ENCODE measurements at places on chromosomes 5 and 9. TPM values are rescaled to one million over a fixed set of nuclear protein-coding genes. Genes with fewer than 3 reads are reported as not detected.

GRCh38 chr5:43485406-43485805 lies 1.7 kb upstream of the TMEM267 start:
- H3K4me3 ChIP-seq: peak overlapping the region; percentile 10
- peaks cover 23% of the 10 kb centered on the region for H3K4me1 ChIP-seq
- H3K27ac ChIP-seq: peak overlapping the region; percentile 100
- no peaks in the 10 kb centered on the region for H3K27me3 ChIP-seq

GRCh38 chr9:70085241-70085640 lies 41.6 kb downstream of the MAMDC2 start:
- peaks cover 3% of the 10 kb centered on the region for H3K27me3 ChIP-seq
- no peaks in the 10 kb centered on the region for H3K36me3 ChIP-seq
- H3K4me3 ChIP-seq: no peak overlapping the region

- H3K4me3 ChIP-seq: no peak overlapping the region
- no peak for DNase-seq
- H3K27me3 ChIP-seq: peaks cover 3% of the 10 kb centered on the region
- no peak overlapping the region for H3K27ac ChIP-seq
- H3K36me3 ChIP-seq: no peaks in the 10 kb centered on the region
Observed at GRCh38 chr5:107364443-107365319, 306.1 kb downstream of the EFNA5 start.

- no peaks in the 10 kb centered on the region for H3K36me3 ChIP-seq
- DNase-seq: no peak
- no peak overlapping the region for H3K27ac ChIP-seq
- no peak overlapping the region for H3K4me3 ChIP-seq
- no peaks in the 10 kb centered on the region for H3K27me3 ChIP-seq
- H3K4me1 ChIP-seq: no peaks in the 10 kb centered on the region
Observed at GRCh38 chr5:56282216-56282615, 49.1 kb upstream of the ANKRD55 start.

GRCh38 chr9:96478829-96479371 lies 28.9 kb downstream of the HABP4 start:
- H3K4me3 ChIP-seq: no peak overlapping the region
- peaks cover 9% of the 10 kb centered on the region for H3K4me1 ChIP-seq
- H3K27ac ChIP-seq: peak overlapping the region; percentile 34

GRCh38 chr5:181261320-181262049 lies 542 bp upstream of the TRIM52 start:
- H3K27ac ChIP-seq: peak overlapping the region; percentile 97
- H3K4me3 ChIP-seq: peak overlapping the region; percentile 97
- no peaks in the 10 kb centered on the region for H3K27me3 ChIP-seq
- H3K36me3 ChIP-seq: peaks cover 36% of the 10 kb centered on the region

GRCh38 chr9:109072133-109072692 lies 47.5 kb downstream of the TMEM245 start:
- DNase-seq: peak; percentile 46
- H3K36me3 ChIP-seq: peaks cover 26% of the 10 kb centered on the region
- no peaks in the 10 kb centered on the region for H3K27me3 ChIP-seq
- peaks cover 5% of the 10 kb centered on the region for H3K4me1 ChIP-seq

DNA sequence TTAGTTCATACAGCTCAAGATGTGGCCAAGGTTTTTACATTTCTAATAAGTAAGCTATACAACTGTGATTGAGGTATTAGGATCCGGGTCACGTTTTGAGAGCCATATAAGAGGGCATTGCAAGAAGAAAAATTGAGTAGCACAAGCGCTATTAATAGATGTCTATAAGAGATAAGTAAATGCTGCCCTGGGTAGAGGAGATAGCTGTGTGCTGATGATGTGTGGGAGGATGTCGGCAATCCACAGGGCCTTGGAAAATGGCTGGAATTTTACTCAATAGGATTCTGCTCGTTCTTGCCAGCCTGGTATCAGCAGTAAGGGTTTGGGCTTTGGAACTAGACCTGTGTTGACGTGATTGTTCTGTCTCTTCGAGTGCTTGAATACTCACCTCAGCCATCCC lies 41.6 kb downstream of the CSF1R start:
- no peaks in the 10 kb centered on the region for H3K27me3 ChIP-seq
- peaks cover 19% of the 10 kb centered on the region for H3K4me1 ChIP-seq
- H3K27ac ChIP-seq: peak overlapping the region; percentile 4
- no peak overlapping the region for H3K4me3 ChIP-seq

GRCh38 chr5:99355881-99356280 lies 427.1 kb upstream of the CHD1 start:
- no peak overlapping the region for H3K4me3 ChIP-seq
- no peaks in the 10 kb centered on the region for H3K4me1 ChIP-seq
- DNase-seq: no peak
- H3K36me3 ChIP-seq: no peaks in the 10 kb centered on the region
- H3K27me3 ChIP-seq: no peaks in the 10 kb centered on the region
- H3K27ac ChIP-seq: no peak overlapping the region

GRCh38 chr5:173239233-173239593 lies 4.2 kb upstream of the NKX2-5 start:
- H3K36me3 ChIP-seq: peaks cover 5% of the 10 kb centered on the region
- peaks cover 91% of the 10 kb centered on the region for H3K27me3 ChIP-seq
- peak overlapping the region; percentile 52 for H3K4me3 ChIP-seq
- peak overlapping the region; percentile 46 for H3K27ac ChIP-seq
- peaks cover 11% of the 10 kb centered on the region for H3K4me1 ChIP-seq
- no peak for DNase-seq

DNA sequence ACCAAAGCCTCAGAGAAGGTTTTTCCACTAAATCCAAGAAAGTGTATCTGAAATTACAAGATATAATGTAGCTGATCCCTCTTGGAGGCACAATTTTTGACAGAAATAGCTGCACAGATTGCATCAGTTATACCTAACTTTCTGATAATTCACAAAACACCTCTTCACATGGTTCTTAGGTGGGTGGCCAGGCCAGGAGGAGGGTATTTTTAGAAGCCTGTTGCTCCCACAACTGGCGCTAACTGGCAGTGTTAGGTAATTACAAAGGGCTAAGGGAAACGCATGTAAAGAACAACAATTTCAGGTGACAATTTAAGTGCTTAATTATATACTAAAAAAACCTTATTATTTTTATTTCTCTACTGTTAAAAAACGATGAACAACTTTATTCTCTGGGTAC lies 247.9 kb downstream of the BNC2 start:
- no peak overlapping the region for H3K4me3 ChIP-seq
- H3K36me3 ChIP-seq: no peaks in the 10 kb centered on the region
- H3K4me1 ChIP-seq: no peaks in the 10 kb centered on the region
- H3K27me3 ChIP-seq: no peaks in the 10 kb centered on the region
- H3K27ac ChIP-seq: no peak overlapping the region

DNA sequence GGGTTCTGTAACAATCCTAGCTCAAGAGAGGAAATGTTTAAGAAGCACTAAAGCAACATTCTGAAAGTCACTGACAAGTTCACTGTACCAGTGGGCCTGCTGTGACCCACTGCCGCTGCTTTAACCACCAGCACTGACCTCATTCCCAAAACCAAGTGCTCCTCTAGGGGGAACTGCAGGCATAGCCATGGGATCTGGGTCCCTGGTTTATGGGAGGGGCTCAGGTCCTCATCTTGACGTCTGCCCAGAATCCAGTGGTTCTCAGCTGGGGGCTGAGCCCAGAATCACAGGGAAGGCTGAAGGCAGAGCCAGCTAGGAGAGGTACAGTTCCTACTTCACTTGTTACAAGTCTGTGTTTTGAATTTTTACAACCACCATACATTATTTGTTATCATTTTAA lies 36.1 kb upstream of the SLC2A8 start:
- H3K36me3 ChIP-seq: no peaks in the 10 kb centered on the region
- H3K27ac ChIP-seq: no peak overlapping the region
- H3K4me1 ChIP-seq: peaks cover 6% of the 10 kb centered on the region
- peaks cover 13% of the 10 kb centered on the region for H3K27me3 ChIP-seq
- no peak for DNase-seq

GRCh38 chr5:175079707-175080106 lies 355.3 kb downstream of the MSX2 start:
- H3K27ac ChIP-seq: no peak overlapping the region
- no peak for DNase-seq
- H3K27me3 ChIP-seq: peaks cover 2% of the 10 kb centered on the region
- no peak overlapping the region for H3K4me3 ChIP-seq
- H3K4me1 ChIP-seq: no peaks in the 10 kb centered on the region

DNA sequence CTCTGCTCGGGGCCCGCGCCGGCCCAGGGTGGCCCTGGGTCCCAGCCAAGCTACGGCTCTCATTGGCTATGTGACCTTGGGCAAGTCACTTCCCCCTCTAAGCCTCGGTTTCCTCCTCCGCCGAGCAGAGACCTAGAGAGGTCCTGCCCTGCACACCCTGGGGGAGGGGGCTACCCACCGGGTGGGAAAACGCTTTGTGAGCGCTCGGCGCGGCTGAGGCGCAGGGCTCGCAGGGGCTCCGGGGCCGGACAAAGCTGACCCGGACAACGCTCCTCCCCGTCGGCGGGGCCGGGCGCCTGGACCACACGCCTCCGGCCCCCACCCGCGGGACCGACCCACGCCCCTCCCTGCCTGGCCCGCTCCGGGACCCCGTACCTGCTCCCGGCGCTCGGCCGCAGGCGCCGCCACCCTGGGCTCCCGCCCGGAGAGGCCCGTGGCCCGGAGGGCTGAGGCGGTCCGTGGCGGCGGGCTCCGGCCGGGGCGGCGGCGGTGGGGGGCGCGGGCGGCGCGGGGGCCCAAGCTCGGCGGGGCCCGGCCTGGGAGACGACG lies 85.7 kb upstream of the MELK start:
- peak overlapping the region; percentile 79 for H3K27ac ChIP-seq
- H3K27me3 ChIP-seq: no peaks in the 10 kb centered on the region
- peak; percentile 86 for DNase-seq
- H3K36me3 ChIP-seq: peaks cover 8% of the 10 kb centered on the region
- H3K4me3 ChIP-seq: peak overlapping the region; percentile 86

DNA sequence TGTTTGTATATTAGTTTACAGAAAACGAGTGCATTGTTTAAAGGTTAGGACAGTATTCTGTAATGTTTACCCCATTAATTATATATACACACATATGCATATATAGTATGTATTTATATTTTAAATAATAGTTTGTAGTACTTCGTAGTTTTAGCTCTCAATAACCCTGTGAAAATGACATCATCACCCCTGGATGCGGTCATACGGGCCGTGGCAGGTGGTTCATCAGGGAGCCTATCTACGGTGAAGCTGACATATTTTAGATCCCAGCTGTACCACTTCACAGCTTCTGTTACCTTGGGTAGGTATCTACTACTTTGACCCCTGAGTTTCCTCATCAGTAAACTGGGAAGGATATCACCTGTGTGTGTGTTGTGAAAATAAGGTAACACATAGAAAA lies 87.1 kb downstream of the NR3C1 start:
- H3K27ac ChIP-seq: no peak overlapping the region
- H3K36me3 ChIP-seq: peaks cover 39% of the 10 kb centered on the region
- H3K4me3 ChIP-seq: no peak overlapping the region
- H3K4me1 ChIP-seq: peaks cover 34% of the 10 kb centered on the region
- no peaks in the 10 kb centered on the region for H3K27me3 ChIP-seq
- no peak for DNase-seq

GRCh38 chr9:129650680-129651235 lies 8.8 kb upstream of the ASB6 start:
- DNase-seq: no peak
- H3K27ac ChIP-seq: no peak overlapping the region
- no peaks in the 10 kb centered on the region for H3K4me1 ChIP-seq
- H3K4me3 ChIP-seq: no peak overlapping the region

- DNase-seq: no peak
- H3K4me3 ChIP-seq: no peak overlapping the region
- peaks cover 34% of the 10 kb centered on the region for H3K27me3 ChIP-seq
- H3K36me3 ChIP-seq: no peaks in the 10 kb centered on the region
- no peak overlapping the region for H3K27ac ChIP-seq
- H3K4me1 ChIP-seq: no peaks in the 10 kb centered on the region
Observed at GRCh38 chr9:91530829-91531228, 107.2 kb upstream of the NFIL3 start.

DNA sequence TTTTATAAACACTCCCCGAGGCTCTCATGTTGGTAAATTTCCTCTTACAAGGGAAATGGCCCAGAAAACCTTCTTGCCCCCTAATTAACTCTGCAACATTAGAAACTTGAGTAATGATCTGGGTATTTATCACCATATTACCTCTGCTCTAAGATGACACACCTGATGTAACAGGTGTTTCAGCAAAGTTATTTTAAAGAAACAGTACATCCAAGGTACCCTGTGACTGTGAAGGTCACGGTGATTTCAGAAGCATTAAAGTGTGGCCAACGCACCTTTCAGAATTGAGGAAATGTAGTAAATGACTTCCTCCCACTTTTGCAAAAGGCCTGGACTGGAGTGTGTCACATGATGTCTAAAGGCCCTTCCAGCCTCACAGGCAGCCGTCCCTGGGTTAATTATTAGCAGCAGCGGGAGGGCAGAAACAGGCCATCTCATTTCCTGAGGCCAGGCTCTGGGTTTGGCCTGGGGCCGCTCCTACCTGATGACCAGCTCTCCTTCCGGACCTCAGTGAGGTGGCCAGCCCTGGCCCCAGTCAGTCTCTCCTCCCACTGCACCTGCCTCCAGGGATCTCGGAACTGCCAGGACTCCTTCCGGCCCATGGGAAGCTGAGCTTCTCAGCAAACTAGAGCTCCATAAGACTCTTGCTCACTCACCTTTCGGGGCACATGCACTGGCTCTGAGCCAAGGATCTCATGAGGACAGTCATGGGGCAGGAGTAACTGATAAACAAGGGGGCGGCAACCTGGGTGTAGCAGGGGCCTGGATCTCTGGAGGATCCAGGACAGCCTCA lies 20.7 kb downstream of the PTPN3 start:
- H3K27ac ChIP-seq: peak overlapping the region; percentile 43
- peaks cover 35% of the 10 kb centered on the region for H3K4me1 ChIP-seq
- peaks cover 10% of the 10 kb centered on the region for H3K27me3 ChIP-seq
- no peak overlapping the region for H3K4me3 ChIP-seq

- no peaks in the 10 kb centered on the region for H3K4me1 ChIP-seq
- no peaks in the 10 kb centered on the region for H3K36me3 ChIP-seq
- H3K27me3 ChIP-seq: no peaks in the 10 kb centered on the region
Observed at GRCh38 chr5:94366811-94367210, 251.6 kb downstream of the KIAA0825 start.

GRCh38 chr5:133873449-133873848 lies 95.0 kb downstream of the C5orf15 start:
- no peaks in the 10 kb centered on the region for H3K36me3 ChIP-seq
- H3K4me3 ChIP-seq: no peak overlapping the region
- peak overlapping the region; percentile 92 for H3K27ac ChIP-seq
- DNase-seq: no peak
- peaks cover 38% of the 10 kb centered on the region for H3K4me1 ChIP-seq

The SLC27A6 gene
- total RNA-seq: not detected

The PTGES gene
- 0.09 TPM for total RNA-seq

The CCL28 gene
- total RNA-seq: 7.4 TPM

The TAF11L3 gene
- not detected for total RNA-seq

The STXBP1 gene
- 26.5 TPM for total RNA-seq

The CENPH gene
- total RNA-seq: 40.7 TPM

The GMCL2 gene
- 0.07 TPM for total RNA-seq

The JAKMIP2 gene
- total RNA-seq: 1.2 TPM

The PCDHB4 gene
- total RNA-seq: not detected
